ENCODE measurements at places on chromosomes 11 and 22.

DNA sequence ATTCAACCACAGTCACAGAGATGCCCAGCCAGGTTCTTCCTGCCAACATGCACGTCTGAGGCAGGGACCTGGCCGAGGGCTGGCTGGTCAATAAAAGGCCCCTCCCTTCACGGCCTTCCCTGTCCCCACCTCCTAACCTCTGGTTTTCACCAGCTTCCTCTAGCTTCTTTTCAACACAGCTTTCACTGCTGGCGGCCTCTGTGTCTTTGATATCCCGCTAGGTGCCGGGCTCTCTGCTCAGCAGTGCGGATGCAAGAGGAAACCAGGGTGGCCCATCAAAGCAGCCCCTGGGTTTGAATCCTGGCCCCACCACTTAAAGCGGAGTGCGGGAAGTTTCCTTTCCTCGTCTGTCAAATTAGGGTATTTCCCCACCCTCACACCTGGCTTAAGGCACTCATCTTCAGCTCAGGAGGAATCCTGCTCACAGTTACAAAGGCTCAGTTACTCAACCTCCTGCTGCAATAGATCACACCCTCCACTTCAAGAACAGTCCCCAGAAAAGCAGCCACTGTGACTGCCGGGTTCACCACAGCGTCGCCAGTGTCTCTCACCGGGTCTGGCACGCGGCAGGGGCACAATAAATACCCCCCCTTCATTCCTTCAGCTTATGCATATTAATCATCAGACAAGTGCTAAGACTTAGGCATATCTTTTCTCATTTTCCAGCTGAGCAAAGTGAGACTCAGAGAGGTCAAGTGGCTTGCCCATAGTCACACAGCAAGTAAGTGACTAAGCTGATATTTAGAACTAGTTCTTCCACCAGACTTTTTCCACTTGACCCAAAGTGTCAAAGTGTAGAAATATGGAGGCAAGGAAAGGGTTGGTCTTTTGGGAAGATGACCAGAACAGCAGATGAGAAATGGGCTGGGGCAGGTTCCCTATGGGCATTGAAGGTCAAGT lies 45.7 kb downstream of the TXN2 start:
- DNase-seq: no peak

- no peak for DNase-seq
These were observed 191.0 kb upstream of the LARGE1 start for GRCh38 chr22:34111210-34111824.

GRCh38 chr11:12215181-12215593 lies 104.8 kb downstream of the MICAL2 start:
- no peak for DNase-seq

DNA sequence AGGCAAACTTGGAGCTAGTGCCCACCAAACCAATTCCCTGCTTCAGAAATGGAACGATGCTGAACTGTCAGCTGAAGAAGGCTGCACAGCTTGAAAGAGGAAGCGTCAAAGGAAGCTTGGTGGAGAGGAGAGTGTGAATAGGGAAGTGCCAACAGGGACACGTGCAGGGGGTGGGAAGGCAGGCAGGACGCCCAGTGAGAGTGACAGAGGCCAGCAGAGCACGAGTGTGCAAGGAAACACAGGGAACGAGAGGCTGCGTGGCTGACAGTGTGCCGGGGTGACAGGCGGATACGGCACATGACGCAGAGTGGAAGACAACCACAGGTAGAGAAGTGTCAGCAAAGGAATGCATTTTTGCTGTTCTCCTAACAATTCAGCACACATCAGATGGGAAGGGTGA lies 196.4 kb downstream of the LARGE1 start:
- DNase-seq: no peak

DNA sequence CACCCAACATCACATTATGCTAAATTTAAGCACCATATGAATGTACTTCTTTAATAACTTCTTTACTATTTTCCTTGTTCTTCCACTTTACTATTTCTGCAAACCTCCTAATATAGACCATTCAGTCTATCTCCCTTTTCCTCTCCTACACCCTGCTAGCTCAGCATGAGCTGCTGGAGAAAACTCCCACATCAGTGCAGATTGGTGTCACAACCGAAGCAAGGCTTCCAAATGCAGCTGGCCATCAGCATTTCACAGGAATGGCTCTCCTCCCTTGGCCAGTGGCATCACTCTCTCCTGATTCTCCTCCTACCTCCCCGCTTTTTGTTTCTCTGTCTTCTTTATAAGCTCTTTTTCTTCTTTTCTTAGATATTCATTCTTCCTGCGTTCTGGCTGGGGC lies 118.7 kb upstream of the ZC3H12C start:
- no peak for DNase-seq

DNA sequence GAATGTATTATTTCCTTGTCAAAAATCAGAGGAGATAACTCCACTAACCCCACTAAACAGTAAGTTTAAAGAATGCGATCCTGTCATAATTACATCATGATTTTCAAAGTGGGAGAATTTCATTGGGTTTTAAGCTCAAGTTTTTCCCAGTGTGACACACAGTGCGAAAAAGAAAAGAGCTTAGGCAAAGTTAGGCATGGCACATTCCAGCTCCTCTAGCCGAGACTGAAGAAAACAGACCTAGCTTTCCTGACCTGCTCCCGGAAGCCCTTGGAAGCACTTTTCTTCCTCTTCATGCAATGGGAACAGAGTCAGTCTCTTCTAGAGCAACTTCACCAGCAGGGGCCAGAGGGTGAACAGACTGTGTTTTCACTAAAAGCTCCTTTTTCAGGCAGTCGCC lies 76.6 kb upstream of the AKIP1 start:
- DNase-seq: no peak

DNA sequence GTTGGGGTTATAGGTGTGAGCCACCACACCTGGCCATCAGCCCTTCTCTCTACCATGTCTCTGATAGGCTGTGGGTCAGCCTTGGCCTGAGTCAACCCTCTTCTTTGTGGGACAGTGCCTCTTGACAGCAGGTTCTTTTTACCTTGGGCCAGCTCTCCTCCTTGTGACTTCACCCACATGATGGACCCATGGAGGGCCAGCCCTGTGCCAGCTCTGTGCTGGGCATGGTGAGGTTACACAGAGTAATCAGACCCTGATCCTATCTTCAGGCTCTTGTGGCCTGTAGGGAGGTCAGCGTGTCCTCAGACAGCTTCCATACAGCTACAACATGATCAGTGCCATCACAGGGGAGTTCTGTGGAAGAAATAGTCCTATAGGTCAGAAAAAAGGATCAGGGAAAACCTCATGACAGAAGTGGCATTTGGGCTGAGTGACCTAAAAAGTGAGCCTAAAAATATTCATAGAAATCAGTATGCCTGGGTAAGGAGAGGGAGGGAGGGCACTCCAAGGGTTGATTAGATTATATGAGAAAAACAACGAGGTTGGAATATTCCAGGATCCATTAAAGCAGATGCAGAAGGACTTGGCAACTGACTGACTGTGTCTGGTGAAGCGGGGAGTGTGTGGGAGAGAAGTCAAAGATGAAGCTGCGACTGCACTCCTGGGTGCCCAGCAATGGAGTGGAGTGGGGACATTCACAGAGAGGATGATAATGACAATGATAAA lies 17.1 kb downstream of the OTOG start:
- DNase-seq: no peak

DNA sequence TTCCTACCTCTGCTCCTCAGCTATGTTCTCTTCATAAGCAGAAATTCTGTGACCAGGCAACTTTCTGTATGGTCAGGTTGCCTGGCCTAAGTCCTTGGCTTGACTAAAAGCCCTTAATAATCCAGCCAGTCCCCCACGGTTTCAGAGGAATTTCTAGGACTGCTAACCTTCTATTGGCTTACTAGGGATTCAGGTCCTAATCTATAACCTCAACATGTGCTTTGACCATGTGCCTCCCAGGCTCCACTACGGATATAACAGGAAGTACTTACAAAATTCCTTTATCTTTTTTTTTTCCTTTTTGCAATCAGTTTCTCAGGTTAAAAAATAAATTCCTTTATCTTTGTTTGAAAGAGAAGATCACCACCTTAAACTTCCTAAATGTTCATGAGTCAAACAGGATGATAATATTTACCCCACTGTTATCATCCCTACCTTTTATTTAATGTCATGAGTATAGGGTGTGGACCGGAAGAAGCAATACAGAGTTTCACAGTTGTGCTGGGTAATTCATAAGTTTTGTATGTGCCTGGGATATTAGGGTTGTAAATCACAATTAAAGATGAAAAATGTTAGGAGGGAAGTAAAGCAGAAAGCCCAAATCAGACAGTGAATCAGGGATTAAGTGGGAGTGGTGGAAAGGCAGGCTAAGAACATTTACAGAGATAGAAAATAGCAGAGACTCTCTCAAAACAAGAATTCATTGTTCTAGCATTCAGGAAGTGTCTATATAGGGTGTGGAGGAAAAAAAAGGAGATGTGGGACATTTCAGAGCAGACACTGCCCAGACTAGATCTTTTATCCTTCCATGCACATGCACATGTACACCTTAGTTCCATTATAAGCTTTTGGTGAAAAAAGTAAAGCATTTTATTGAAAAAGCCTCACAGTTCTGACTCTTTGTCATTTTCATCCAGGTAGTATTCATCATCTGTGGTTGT lies 10.7 kb upstream of the POGLUT3 start:
- DNase-seq: no peak

DNA sequence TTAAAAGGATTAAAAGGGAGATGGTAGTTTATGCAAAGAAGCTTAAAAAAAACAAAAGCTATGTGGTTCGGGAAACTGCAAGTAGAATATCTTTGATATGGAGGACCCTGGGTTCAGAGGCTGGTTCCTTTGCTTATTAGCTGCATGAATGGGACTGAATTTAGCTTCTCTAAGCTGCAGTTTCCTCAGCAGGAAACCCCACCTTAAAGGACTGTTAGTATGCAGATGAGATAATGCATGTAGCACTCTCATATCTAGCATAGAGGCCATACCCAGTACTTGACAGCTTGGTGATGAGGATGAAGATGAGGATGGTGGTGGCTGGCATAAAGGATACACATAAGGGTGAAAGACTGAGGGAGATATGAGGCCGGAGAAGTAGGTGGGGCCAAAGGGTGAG lies 134.6 kb downstream of the RRAS2 start:
- no peak for DNase-seq

DNA sequence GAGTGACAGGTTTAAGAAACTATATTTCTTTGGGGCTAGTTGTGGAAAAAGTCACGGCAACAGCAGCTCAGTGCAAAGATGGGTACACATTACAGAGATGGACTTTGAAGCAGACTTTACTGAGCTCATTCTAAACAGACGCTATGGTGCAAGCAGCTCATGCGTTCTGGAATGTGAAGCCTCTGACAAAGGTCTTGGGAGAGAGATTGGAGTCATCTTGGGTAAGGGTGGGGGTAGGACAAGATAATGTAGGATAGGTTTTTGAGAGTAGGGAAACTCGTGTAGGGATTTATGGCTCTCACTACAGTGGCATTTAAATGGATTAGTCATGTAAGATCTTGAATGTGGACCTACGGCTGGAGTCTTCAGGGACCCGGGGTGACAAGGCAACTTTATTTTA lies 36.2 kb upstream of the CLMP start:
- no peak for DNase-seq

DNA sequence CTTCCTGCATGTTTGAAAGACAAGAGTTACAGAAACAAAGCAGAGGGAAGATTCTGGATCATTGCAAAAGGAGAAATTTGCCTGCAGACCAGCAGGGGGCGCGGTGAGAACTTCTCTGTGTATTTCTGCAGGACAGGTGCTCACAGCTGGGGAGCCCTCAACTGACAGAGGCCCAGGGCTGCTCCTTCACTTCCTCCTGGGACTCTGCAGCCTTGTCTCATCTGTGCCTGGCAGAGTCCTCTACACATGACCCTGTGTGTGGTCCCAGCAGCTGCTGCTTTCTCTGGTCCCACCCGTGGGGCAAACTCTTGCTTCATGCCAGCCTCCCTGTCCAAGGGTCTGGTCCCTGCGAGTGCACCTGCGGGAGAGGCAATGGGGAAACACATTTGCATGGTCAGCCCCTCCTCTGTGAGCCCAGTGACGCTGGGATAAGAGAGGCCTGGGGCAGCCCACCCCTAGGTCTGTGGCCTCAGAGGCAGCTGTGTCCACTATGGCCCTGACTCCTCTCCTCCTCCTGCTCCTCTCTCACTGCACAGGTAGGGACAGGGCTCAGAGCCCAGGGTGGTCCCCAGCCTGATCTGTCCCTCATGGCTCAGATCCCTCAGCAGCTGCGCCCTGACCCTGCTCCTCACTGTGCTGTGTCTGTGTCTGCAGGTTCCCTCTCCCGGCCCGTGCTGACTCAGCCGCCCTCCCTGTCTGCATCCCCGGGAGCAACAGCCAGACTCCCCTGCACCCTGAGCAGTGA lies 43.2 kb upstream of the VPREB1 start:
- no peak for DNase-seq

- no peak for DNase-seq
These were observed 163.8 kb downstream of the CHST1 start for GRCh38 chr11:45501392-45502225.

GRCh38 chr11:134469627-134470026 lies 57.6 kb upstream of the B3GAT1 start:
- no peak for DNase-seq

GRCh38 chr11:86446163-86446923 lies 71.7 kb downstream of the CCDC81 start:
- no peak for DNase-seq

GRCh38 chr11:112085822-112086421 lies 634 bp downstream of the TIMM8B start:
- peak; percentile 24 for DNase-seq

DNA sequence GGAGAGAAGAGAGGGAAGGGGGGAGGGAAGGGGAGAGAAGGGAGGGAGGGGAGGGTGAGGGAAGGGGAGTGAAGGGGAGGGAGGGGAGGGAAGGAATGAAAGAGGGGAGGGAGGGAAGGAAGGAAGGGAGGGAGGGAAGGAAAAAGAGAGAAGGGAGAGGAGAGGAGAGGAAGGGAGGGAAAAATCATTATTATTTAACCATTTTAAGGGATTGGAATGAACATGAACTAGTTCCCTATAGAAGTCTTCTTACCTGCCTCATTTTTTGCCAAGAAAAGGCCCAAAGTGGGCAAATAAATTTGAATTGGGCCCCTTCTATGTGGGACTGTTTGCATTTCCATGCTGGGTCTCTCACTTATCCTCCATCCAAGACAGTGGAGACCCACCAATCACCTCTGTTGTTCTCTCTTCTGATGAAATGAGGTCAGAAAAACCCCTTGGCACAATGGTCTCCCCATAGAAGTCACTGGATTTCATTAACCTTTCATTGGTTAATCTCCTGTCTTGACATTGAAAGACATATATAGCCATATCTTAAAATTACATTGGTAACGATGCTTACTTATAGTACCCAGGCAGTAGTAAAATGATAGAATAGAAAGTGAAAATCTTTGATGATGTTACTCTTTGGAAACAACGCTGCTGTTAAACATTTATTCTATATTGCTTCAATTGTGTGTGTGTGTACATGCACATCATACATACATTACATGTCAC lies 80.1 kb upstream of the ASPHD2 start:
- no peak for DNase-seq
